ENCODE measurements at places on chromosomes 12 and 14. TPM values are rescaled to one million over a fixed set of nuclear protein-coding genes. Genes with fewer than 3 reads are reported as not detected.

TMEM229B gene
- 1.6 TPM for total RNA-seq

SERPINA9 gene
- total RNA-seq: not detected

ST8SIA1 gene
- total RNA-seq: 5.1 TPM

TGM1 gene
- 0.63 TPM for total RNA-seq

PPM1H gene
- 41.3 TPM for total RNA-seq

SCNN1A gene
- 134 TPM for total RNA-seq

OR5AU1 gene
- total RNA-seq: not detected

TAS2R46 gene
- total RNA-seq: 5.0 TPM

NAV3 gene
- total RNA-seq: 12.0 TPM

All from GM23338 (cell line).